Neural crest cell (in vitro differentiated cells): ENCODE measurements at places on chromosomes 16 and 17. TPM values are rescaled to one million over a fixed set of nuclear protein-coding genes. Genes with fewer than 3 reads are reported as not detected.
A peak's percentile ranks its signal among the peaks of the same experiment; 100 is the strongest.

- DNase-seq, result no peak
These were observed 118.2 kb upstream of the KCNJ18 start for GRCh38 chr17:21573961-21574610.

- DNase-seq, result no peak
These were observed 57.7 kb upstream of the BCAR1 start for GRCh38 chr16:75309156-75309555.

DNA sequence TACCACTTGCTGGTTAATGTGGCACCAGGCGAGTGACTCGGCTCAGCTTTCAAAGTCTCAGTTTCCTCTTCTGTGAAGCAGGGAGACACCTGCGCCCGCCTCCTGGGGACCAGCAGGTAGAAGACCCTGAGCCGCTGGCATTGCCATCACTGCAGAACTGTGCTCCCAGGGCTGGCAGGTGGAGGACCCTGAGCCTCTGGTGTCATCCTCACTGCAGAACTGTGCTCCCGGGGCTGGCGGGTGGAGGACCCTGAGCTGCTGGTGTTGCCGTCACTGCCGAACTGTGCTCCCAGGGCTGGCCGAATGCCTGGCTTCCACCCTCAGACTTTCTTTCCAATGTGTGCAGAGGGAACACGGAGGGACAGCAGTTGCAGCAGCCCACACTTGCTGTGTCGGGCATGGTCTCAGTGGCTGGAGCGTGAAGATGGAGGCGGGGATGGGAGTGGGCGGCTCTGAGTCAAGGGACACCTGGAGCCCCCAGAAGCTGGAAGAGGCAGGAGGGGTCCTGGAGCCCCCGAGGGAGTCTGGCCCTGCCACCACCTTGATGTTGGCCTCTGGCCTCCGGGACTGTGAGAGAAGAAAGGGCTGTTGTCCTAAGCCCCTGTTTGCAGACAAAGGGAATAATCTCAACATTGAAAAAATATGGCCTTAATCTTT, 75.8 kb upstream of the METTL9 start:
- no peak for DNase-seq

The CIBAR2 gene
- total RNA-seq, result not detected in 2 replicates

DNA sequence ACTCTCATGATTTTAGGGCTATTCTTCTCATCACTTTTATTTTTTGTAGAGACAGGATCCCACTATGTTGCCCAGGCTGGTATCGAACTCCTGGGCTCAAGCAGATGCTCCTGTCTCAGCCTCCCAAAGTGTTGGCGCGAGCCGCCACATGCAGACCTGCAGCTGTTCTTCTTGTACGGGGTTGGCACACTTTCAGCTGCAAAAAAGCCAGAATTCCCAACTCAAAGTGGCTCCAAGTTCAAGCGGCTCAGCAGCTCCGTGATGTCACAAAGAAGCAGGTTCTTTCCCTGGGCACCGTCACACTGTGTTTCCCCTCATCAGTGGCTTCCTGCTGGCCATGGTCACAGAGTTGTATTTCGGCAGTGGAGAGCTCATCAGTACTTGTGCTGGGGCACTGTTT, 6.7 kb upstream of the SBK1 start:
- DNase-seq, result no peak

- no peak for DNase-seq
These were observed 56.7 kb upstream of the TOB1 start for GRCh38 chr17:50922721-50923405.

DNA sequence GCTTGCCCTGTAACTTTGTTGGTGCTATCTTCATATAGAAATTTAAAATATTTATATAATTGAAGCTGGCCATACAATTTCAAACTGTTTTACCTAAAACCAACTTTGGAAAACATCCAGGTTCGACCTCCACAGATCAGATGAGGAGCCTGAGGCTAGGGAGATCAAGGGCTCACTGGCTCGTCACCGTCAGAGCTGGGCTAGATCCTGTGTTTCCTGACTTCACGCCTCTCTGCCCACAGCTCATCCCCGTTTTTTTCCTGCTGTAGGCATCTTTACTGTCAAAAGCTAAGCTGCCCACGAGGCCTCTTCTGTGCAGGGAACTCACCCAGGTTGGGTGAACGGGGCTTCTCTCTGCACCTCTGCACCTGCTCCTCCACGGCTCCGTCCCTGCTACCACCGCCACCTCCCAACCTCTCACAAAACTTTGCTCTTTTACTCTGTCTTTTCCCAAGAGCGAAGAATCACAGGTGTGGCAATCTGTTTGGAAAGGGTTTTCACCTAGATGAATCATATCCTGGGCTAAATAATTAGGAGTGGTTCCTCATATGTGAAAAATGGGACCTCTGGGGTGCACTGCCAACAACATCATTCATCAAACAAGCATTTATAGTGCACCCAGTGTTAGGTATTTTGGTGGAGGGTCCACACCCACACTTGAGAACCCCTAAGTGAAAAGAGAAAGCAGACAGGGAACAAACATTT, 24.8 kb upstream of the KDM6B start:
- no peak for DNase-seq

DNA sequence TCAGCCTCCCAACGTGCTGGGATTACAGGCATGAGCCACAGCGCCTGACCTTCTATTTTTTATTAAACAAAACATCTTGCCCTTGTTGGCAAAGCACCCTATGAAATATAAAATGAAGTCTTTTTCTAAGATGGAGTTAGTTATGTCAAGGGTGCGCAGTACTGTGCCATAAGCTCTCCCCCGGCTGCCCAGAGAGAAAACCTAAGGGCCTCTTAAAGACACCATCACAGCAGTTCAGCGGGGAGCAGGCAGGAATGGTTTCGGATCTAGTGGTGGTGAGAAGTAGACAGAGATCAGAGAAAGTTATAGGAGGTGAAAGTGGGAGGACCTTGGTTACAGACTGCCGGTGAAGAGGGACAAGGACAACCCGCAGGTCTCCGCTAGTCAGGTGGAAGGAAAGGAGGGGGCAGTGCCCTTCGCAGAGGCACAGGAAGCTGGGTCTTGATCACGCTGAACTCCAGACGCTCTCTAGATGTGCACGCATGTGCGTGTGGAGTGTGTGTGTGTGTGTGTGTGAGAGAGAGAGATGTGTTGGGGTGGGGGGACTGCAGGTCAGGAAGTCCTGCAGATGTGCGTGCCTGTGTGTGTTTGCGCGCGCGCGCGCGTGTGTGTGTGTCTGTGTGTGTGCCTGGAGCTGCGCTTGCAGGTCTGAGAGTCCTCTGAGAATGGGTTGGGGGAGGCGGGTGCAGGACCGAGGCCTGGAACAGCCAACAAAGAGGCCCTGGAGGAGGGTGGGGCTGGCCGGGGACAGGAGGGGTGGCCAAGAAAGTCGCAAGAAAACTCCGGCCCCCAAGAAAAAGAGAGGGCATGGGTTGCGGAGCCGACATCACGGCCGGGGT, 748 bp upstream of the CMTM3 start:
- peak; percentile 65 for DNase-seq

- no peak for DNase-seq
These were observed 139.2 kb upstream of the HS3ST2 start for GRCh38 chr16:22674832-22675191.

The SLC5A2 gene
- total RNA-seq, result not detected in 2 replicates

- no peak for DNase-seq
These were observed 71.2 kb upstream of the GNG13 start for GRCh38 chr16:871562-872345.

DNA sequence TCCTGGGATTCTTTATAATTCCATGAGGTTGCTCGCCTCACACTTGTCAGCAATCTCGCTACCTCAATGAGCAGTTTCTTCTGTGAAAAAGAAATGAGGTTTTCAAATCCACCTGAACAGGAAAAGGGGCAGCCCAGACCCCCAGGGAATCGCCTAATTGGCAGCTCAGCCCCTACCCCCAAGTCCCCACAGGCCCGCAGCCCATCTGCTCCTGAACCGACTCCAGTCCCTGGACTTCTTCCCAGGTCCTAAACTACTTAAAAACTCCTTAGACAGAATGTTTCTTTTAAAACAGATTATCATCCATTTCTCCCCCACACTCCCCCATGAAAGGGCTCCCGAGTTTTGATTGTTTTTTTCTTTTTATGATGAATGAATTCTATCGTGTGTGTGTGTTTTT, 89.8 kb downstream of the PMP22 start:
- no peak for DNase-seq

DNA sequence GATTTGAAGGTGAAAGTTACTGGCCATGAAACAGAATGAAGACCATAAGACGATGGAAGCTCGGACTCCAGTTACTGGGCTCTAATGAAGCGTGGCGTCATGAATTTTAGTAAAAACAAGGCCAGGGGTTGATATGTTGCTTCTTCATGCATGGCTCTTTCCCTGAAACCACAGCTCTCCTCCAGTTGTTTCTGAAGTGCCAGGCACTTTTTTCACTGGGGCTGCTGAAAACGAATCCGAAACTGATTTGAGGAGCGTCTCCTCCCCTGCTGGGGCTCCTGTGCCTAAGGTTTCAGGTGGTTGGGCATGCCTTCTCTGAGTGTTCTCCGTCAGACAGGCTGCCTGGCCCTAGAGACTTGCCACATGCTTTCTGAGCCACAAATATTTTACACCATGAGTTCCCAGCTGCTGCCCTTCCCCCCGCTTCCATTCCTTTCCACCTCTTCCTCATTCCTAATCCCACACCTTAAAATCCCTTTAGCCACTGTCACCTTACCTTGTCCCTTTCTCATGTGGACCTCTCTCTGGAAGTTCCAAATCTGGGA, 3.7 kb upstream of the MYL4 start:
- no peak for DNase-seq

DNA sequence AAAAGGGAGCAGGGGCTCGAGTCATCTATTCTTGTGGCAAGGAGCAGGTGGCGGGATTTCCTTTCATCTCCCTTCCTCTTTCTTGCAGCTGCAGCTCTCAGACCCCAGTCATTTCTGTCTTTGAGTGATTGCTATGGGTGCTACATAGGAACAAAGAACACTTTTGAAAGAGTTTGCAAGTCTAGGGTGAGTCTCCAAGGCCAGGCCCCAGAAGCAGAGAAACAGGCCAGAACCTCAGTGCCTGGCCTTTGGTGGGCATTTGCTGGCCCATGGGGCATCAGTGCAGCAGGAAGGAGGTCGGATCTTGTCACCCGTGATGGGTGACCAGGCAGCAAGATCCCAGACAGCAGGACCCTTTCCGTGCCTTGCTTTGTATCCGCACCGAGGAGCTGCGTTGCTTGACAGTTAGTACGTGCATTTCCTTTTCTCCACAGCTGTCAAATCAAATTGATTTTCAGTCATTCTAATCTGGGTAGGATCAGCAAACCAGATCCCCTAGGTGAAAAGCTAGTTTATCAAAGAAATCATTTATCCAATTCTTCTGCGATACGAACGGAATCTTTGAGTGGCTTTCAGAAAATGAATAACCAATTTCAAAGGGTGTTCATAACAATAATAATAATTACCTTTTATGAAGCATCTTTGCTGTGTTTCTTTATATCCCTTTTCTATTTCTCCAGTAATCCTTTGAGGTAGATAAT, 244.6 kb upstream of the MAF start:
- no peak for DNase-seq

DNA sequence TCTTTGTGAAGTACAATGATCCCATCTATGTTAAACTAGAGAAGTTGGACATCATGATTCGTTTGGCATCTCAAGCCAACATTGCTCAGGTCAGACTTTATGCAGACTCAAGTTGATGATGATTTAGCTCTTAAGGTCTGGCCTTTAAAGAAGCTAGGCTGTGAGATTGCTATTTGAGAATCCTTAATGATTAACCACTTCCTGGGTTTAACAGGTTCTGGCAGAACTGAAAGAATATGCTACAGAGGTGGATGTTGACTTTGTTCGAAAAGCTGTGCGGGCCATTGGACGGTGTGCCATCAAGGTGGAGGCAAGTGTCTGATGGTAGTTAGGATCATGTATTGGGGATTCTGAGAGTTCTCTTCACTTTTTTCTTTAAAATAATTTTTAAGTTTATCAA, 40.3 kb downstream of the AP2B1 start:
- no peak for DNase-seq

GRCh38 chr17:11900655-11901054, 96.6 kb downstream of the ZNF18 start:
- DNase-seq, result no peak

- DNase-seq, result peak; percentile 43
These were observed 122.1 kb downstream of the SKAP1 start for GRCh38 chr17:48307814-48308411.

- DNase-seq, result no peak
These were observed 23.9 kb downstream of the NLRC5 start for GRCh38 chr16:57013229-57013628.

The GLTPD2 gene
- total RNA-seq, result not detected in 2 replicates

The GJD3 gene
- 0.34 TPM in 1 of 2 replicates, not detected in the other for total RNA-seq

DNA sequence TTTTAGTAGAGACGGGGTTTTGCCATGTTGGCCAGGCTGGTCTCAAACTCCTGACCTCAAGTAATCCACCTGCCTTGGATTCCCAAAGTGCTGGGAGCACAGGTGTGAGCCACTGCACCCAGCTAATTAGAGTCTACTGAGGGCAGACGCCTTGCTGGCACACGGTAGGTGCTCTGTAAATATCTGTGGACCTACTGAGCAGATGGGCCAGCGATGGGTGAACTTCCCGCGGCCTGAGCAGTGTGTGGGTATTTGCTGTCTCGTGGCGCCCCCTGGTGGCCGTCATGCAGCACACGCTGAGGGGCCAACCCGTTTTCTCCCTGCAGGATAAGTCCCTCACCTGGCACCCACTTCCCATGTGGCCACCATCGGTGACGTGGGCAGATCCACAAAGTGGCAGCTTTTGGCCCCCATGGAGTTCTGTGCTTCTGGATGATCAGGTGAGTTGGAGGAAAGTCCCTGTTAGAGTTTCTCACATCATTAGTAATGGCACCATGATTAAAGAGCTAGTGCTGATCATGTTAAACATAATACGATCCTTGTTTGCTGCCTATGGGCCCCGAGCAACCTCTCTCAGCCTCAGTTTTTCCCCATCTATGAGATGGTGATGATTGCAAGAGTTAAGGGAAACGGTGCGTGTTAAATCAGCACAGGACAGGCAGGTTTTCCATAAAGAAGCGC, 40.7 kb downstream of the ZDHHC7 start:
- DNase-seq, result peak; percentile 79

- DNase-seq, result no peak
These were observed 5.8 kb downstream of the THRA start for GRCh38 chr17:40068584-40068916.

DNA sequence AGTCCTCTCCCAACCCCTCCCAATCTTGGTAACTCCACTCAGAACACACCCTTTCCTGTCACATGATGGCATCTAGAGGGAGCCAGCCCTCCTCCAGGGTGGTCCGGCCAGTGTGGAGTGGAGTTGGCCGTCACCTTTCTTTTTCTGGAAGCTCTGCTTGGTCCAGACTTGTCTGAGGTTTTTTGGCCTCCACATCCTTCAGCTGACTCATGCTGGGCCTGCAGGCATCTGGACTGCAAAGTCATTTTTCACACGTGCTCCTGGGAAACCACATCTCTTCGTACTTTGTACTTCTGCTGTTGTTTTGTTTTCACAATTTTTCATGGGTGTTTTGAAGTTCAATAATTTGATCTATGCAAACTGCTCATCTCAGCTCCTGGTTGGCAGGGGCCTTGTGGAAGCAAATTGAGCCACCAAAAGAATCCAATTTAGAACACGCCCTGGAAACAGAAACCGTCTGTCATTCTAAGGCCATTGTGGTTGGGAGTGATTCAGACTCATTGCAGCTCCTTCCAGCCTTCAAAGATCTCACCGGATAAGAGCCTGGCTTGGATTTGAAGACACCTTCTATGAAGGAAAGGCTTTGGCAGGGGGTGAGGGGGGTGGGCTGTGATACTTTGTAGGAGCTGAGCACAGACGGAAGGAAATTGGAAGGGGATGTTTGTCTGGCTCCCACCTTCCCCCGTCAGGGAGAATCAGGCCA, 42.4 kb upstream of the NF1 start:
- no peak for DNase-seq

The TMIGD1 gene
- total RNA-seq, result not detected in 2 replicates

The HES7 gene
- total RNA-seq, result 0.41 and 0.56 TPM in 2 replicates

- no peak for DNase-seq
These were observed 15.9 kb upstream of the SLC12A3 start for GRCh38 chr16:56848955-56849689.

GRCh38 chr17:57329380-57330214, 73.3 kb downstream of the MSI2 start:
- no peak for DNase-seq
